Glomerular endothelial cell (primary cell): ENCODE measurements at places on chromosomes 1 and 21.

- no peak for DNase-seq
Measured at GRCh38 chr1:114485286-114485685, 25.7 kb downstream of the TRIM33 start.

DNA sequence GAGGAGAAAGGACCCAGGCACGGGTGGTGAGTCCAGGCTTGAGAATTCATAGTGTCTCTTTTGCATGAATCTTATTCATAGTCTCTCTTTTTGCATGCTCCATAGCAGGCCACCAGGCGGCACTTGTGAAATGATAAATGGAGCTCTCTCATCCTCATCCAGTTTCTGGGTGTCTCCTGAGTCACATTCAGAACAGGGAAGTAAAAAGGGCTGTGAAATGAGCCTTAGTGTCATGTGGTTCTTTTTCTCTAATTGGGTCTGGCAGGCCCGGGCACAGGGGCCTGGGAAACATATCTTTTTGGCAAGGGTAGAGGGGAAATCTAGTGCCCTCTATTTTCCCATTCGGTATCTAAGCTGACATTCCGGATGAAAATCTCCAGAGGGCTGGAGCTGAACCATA lies 19.1 kb upstream of the NCF2 start:
- peak; percentile 22 for DNase-seq

GRCh38 chr1:23613191-23614031 lies 54.1 kb upstream of the ID3 start:
- DNase-seq: no peak

DNA sequence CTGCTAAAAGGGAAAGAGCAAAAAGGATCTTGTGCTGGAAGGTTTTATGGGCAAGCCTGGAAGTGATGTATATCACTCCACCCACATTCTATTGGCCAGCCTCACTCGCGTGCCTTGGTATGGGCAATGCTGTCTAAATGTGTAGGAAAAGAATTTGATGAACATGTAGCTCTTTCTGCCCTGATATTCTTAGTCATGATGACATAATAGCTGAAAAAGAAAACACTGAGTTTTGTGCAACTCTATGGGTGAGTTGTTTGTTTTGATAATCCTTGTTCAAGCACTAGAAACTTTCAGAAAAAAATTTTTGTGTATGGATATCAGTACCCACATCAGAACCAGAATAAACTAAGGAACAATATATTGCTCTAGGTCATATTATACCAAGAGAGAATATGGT lies 231.5 kb upstream of the ST6GALNAC5 start:
- DNase-seq: no peak

GRCh38 chr1:1928231-1929101 lies 9.4 kb upstream of the TMEM52 start:
- no peak for DNase-seq

- DNase-seq: no peak
Measured at GRCh38 chr1:17425806-17426600, 13.5 kb downstream of the RCC2 start.

DNA sequence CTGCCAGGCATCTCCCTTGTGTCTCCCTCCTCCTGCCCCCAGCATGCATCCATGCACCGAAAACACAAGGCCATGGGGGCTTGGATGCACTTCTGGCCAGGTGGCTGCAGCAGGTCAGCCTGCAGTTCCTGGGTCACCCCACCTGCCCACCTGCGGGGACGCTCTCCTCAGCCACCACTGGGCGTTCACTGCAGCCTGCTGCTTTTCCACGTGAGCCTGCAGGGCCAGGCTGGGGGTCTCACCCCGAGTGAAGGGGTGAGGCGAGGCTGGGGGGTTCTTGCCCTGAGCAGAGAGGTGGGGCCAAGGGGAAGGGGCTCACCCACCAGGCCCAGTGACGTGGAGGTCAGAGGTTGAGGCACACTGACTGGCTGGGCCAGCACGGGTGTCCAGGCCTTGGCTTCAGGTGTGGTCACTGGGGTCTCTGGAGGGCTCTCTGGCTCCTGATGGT lies 64.6 kb downstream of the WNT9A start:
- DNase-seq: no peak

DNA sequence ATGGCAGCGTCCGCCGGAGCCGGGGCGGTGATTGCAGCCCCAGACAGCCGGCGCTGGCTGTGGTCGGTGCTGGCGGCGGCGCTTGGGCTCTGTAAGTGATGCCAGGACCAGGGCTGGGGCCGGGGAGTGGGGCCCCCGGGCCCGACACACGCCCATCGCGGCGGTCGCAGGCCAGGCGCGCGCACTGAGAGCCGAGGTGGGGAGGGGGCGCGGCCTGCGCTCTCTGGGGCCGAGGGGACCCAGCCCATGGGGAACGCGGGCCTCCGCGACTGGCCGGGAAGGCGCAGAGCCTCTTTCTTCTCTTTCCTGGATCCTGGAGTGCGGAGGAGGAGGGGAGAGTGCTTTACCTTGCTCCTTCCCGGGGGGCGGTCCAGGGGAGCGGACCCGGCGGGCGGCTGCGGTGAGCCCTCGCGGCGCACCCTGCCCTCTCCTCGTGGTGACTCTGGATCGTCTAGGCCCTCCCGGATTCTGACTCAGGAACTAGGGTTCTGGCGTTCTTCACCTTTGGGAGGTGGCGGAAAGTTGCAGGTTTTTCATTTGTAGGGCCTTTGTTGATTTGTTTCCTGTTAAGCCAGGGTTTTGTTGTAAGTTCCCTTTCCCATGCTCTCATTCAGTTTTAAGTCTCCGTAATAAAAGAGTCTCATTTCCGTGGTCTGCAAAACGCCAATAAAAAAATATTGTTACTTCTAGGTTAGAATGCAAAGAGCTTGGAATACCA lies 529 bp downstream of the MPZL1 start:
- DNase-seq: no peak

- DNase-seq: peak; percentile 4
Measured at GRCh38 chr1:36034692-36035091, 49.2 kb upstream of the TEKT2 start.

DNA sequence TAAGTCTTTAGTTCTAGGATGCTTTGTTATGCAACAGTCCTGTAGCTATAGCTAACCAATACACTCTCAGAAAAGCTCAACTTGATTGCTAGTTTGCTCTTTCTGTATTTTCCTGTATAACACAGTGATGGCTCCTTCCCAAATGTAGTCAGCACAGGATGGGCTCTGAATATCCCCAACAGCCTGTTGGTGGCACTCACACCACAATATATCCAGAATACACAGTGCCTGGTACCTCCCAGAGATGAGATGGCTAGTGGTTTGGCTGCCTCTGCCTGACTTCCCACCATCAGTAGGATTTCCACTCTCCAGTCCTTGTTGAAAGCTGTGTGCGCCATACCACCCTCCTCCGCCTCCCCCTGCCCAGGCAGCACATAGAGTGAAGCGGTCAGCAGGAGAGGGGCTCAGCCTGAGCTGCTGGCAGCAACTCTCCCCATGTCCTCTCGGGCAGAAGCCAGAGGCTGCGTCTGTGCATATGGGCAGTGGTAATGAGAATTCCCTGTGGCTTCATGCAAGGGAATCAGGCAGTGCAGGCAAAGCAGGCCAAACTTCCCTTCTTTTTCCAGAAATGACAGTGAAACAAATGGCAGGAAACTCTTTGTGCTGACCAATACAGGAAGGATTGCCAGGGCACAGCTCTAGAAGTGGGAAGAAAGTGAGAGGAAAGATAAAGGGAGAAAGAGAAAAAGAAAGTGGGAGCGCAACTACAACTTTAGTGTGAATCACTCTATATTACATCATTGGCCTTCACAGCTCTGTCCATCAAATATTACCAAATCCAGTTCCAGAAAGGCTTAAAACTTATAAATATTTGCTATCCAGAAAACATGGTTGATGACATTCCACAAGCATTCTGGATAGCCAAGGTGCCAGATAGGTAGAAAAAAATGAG lies 49.7 kb downstream of the LMX1A start:
- no peak for DNase-seq

DNA sequence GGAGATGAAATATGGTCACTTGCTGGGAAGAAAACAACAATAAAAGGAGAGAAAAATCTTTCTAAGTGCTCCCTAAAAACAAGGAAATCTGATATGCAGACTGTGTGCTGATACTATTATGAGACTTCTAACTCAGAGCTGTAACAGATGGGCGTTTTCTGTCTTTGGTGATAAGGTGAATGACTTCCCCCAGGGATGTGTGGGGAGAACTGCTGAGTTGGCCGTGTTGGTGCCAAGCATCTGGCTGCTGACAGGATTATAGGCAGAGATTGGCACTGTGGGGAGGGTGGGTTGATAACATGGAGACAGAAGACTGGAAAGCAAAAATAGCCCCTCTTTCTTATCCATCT lies 438.5 kb upstream of the PLXNA2 start:
- no peak for DNase-seq

GRCh38 chr1:85153149-85153891 lies 47.5 kb downstream of the SYDE2 start:
- DNase-seq: no peak

GRCh38 chr1:40383488-40384412 lies 10.2 kb downstream of the SMAP2 start:
- DNase-seq: no peak

DNA sequence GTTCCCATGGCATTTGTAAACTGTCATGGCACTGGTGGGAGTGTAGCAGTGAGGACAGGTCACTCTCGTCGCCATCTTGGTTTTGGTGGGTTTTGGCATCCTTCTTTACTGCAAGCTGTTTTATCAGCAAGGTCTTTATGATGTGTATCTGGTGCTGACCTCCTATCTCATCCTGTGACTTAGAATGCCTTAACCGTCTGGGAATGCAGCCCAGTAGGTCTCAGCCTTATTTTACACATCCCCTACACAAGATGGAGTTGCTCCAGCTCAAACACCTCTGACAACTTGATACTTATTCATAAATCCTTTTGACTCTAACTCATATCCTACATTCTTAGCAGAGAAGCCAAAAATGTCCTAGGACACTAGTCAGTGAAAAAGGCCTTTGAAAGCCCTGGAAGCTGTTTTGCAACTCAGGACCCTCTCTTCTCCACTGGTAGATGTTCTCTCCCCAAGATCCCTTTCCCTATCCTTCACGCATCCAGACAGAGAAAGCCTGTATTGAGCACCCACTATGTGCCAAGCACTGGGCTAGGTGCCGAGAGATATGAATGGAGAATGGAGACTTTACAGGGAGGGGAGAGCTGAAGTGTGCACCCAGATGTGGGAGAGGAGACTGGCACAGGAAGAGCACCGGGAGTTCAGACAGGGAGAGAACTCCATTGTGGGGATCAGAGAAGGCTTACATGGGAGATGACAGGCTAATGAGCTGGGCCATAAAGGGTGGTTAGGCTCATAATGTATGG lies 6.7 kb upstream of the CSRP1 start:
- no peak for DNase-seq

DNA sequence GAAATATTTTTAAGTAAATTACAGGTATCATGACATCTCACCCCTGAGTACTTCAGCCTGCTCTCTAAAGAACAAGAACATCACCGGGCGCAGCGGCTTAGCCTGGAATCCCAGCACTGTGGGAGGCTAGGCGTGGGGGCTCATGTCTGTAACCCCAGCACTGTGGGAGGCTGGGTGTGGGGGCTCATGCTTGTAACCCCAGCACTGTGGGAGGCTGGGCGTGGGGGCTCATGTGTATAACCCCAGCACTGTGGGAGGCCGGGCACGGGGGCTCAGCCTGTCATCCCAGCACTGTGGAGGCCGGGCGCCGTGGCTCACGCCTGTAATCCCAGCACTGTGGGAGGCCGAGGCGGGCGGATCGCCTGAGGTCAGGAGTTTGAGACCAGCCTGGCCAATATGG lies 7.7 kb upstream of the CDK11B start:
- DNase-seq: no peak

DNA sequence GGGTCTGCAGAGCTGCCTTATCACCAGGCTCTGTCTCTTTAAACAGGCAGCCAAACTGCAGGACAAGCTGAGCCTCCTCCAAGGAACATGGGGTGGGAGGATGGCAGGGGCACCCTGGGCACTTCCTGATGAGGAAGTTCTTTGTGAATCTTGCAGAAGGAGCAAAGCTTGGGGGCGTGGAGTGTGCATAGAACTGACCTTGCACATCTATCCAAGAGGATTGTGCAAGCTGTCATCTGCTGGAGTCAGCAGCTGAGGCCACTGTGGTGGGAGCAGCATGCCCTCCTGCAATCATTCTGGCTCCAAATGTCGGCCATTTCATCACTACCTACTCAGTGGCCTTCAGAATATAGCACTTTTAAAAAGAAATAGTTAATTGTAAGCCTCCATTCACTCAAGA lies 182.2 kb downstream of the AJAP1 start:
- DNase-seq: no peak

DNA sequence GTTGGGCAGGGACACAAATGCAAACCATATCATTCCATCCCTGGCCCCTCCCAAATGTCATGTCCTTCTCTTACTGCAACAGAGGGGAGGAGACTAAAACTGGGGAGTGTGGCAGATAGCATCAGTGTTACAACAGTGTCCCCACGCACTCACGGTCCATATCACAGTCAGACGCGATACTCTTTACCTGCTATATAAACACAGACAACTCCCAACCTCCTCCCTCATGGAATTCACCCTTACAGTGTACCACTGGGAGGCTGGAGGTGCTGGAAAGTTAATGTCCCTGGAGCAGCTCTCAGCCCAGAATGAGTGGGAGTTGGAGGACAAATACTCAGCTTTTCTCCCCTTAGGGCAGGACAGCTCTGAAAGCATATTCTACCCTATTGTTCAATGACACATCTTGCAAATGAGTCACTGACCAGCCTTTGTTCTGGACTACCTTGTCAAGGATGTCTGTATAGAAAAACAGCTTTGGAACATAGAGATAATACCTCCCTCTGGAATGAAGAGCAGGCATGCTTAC lies 445.9 kb downstream of the SETD4 start:
- no peak for DNase-seq

- DNase-seq: no peak
Measured at GRCh38 chr1:156012051-156012817, 8.5 kb downstream of the SSR2 start.

DNA sequence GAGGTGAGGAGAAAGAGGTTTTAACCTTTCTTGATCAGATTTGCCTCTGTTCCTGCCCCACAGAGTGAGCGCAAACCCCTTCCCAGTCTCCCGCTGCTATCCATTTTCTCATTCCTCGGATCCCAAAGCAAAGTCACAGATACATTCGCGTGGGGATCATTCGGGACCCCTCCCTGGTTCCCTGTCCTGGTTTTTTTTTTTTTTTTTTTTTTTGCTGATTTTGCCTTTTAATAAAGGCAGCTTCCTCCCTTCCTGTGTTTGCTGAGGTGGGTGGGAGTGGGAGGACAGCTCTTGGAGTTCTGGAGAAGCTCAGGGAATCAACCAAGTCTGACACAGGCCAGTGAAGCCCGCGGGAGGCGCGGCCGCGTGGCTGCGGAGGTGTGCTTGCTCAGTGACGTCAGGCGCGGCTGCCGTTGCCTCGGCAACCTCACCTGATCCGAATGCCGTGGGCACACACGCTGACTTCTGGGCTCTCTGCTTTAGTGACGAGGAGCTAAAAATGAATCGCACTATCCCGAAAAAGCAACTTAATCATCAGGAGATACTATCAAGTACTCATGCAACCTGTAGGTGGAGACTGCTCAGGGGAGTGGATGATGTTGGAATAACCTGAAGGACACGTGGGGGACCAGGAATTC lies 106.4 kb downstream of the TBX19 start:
- DNase-seq: no peak

DNA sequence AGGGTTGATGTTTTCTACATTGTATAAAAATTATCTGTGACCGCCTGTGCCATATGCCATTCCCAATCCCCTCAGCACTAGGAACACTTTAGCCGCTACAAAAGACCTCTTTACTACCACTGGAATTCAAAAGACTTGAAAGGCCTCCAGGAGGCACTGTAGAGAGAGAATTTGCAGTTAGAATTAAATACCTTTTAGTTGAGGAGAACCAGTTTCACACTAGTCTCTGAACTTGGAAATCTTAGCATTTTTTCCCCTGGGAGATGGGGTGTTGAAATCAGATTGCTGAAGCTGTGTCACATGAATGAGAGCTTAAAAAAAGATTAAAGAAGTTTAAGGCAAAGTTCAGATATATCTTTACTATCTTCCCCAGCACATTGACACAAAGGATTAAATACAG lies 291.0 kb downstream of the ADGRL2 start:
- no peak for DNase-seq
